ENCODE measurements at places on chromosomes 5 and 9.

GRCh38 chr9:35538361-35539234 is 48.7 kb downstream of the RUSC2 start:
- DNase-seq, result no peak

- no peak for DNase-seq
These were observed 643.0 kb upstream of the RGMB start for GRCh38 chr5:98130261-98131035.

DNA sequence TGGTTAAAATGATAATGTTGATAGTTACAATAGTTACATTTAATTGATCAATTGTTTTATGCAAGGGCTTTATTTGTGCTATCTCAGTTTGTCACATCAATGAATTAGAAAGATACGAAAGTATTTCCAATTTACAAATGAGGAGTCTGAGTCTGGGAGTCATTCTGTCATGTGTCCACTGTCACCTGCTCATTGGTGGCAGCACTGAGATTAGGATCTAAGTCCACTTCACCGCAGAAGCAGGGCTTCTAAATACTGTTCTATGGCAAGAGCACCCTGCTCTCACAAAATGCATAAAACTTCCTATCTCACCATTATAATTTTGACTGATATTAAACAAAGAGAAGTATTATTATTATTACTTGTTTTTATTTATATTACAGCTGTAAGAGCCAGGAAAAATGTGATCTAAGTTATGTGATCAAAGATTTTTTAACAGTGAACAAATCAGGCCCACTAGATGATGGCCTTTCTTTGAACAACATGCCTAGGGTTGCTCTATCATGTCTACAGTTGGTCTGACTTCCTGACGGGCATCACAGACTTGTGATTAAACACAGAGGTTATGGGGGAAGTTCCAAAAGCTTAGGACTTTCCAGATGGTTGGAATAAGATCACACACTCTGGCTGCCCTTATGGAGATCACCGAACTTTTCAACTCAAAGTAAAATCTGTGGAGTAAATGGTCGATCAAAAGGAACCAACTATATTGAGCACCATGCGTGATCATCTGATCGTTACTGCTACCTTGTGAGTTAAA is 15.1 kb downstream of the TLR4 start:
- no peak for DNase-seq

GRCh38 chr5:41636605-41637004 is 126.2 kb upstream of the PLCXD3 start:
- no peak for DNase-seq

DNA sequence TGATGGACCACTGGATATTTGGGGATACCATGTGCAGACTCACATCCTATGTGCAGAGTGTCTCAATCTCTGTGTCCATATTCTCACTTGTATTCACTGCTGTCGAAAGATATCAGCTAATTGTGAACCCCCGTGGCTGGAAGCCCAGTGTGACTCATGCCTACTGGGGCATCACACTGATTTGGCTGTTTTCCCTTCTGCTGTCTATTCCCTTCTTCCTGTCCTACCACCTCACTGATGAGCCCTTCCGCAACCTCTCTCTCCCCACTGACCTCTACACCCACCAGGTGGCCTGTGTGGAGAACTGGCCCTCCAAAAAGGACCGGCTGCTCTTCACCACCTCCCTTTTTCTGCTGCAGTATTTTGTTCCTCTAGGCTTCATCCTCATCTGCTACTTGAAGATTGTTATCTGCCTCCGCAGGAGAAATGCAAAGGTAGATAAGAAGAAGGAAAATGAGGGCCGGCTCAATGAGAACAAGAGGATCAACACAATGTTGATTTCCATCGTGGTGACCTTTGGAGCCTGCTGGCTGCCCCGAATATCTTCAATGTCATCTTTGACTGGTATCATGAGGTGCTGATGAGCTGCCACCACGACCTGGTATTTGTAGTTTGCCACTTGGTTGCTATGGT is 54.5 kb upstream of the HNRNPA0 start:
- DNase-seq, result no peak

GRCh38 chr5:1325191-1325741 is 19.6 kb downstream of the CLPTM1L start:
- DNase-seq, result no peak

- no peak for DNase-seq
These were observed 37.7 kb upstream of the VCAN start for GRCh38 chr5:83433891-83434290.

DNA sequence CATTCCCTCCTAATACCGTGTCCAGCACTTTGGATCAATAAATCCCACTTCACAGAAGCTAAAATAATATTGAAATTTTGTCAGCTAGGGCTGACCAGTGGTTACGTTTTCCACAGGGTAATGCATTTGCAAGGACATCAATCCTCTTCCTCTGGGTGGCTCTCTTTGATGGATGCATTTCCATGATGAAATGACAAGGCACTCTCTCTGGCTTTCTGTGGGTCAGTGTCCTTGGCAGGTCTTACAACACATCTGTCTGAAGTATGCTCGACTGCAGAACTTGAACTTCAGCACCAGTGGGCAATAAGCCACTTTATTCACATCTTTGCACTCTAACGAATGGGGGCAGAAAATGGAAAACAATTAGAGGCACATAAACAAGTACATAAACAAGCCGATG is 330.1 kb downstream of the ADAMTS6 start:
- DNase-seq, result no peak

DNA sequence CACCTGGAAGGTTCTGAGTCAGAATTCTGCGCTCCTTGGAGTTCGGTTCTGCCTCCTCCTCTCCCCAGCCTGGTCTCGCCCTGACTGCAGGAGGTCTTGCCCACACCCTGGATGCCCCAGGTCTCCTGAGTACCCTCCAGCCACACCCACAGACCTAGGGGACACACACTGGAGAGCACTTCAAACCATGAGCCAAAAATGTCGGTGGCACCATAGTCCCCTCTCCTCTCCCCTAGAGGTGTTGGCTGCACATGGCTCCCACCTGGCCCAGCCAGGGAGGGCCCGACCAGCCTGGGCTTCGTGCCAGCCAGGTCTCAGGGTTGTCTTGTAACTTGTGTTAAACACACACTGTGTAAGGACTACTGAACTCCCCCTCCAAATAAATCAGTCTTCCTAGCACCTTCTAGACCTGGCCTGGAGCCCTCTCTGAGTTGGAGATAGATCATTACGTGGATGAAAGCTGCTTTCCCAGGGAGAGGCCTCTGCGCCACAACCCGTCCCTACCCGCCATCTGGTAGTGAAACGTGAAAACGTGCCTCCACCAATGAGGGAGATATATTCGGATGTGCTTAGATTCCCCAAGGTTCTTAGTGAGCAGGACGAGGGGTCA is 49.9 kb upstream of the CTSL start:
- no peak for DNase-seq

DNA sequence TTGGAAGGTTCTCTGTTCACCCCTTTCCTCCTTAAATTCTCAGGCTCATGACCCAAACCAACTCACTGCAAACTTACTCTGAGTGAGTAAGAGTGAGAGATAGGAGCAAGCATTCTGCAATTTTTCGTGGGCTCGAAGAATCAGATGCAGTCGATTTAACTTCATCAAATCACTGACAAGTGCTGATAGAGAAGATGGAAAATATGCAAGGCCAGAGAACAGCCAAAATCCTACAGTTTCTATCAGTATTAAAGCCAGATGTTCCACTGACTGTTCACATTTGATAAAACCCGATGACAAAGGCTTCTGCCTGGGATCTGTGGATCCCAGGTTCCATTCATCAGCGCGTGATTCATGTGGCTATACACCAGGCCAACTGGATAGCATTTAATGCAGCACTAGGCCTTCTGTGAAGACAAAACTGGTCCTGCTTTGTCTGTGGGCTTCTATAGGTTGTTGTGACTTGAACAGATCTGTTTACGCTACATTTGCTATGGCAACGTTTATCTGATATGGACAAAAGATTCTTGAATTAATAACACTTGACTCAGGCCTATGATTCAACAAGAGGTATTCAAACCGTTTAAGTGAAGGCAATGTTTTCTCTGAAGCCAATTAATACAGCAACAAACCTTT is 251.2 kb downstream of the NFIB start:
- DNase-seq, result no peak

- no peak for DNase-seq
These were observed 93.1 kb downstream of the NXNL2 start for GRCh38 chr9:88628114-88628513.

GRCh38 chr5:169288066-169288930 is 12.6 kb downstream of the SLIT3 start:
- DNase-seq, result no peak

- no peak for DNase-seq
These were observed 391.1 kb downstream of the TMEM161B start for GRCh38 chr5:87877495-87877894.
